ENCODE measurements at places on chromosomes 6 and 20. TPM values are rescaled to one million over a fixed set of nuclear protein-coding genes. Genes with fewer than 3 reads are reported as not detected.

The NKX2-4 gene
- not detected for total RNA-seq

The RHAG gene
- 5.7 TPM for total RNA-seq

The GRM4 gene
- total RNA-seq, result 0.12 TPM

The F13A1 gene
- total RNA-seq, result 31.1 TPM

DNA sequence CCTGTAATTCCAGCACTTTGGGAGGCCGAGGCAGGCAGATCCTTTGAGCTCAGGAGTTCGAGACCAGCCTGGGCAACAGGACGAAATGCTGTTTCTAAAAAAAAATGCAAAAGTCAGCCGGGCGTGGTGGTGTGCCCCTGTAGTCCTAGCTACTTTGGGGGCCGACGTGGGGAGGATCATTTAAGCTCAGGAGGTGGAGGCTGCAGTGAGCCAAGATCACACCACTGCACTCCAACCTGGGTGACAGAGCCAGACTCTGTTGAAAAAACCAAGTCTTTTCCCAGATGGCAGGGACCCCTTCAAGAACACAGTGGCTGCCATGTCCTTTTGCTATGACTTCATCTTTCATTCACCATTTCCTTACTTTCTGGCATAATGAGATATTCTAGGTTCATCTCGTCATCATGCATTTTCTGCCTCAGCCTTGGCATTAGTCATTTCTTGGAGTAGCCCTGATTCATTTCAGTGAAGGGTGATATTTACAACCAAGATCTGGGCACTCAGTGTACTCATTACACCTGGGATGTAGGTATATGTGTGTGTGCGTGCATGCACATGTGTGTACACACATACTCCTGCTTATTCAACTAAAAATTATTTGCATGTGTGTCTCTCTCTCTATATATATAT, 61.4 kb upstream of the TOX2 start:
- no peaks in the 10 kb centered on the region for H3K36me3 ChIP-seq
- DNase-seq, result no peak
- no peak overlapping the region for H3K4me3 ChIP-seq

DNA sequence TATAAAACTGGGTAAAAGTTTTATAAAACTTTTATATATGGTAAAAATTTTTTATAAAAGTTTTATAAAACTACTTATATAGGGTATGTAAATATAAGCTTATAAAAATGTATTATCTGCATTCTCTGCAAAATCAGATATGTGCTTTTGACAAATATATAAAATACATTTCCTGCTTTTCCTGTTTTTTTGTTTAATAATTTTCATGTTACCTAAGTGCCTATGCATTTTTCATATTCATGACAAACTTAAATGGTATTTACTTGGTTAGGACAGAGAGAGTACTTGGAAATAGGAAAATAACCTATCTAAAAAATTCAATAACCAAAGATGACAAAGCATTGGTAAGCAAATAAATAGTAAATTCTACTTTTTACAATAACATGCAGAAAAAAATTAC, 41.2 kb downstream of the ADGRG6 start:
- no peak for DNase-seq
- no peak overlapping the region for H3K27ac ChIP-seq
- no peak overlapping the region for H3K4me3 ChIP-seq
- H3K4me1 ChIP-seq, result peaks cover 6% of the 10 kb centered on the region
- no peaks in the 10 kb centered on the region for H3K27me3 ChIP-seq

DNA sequence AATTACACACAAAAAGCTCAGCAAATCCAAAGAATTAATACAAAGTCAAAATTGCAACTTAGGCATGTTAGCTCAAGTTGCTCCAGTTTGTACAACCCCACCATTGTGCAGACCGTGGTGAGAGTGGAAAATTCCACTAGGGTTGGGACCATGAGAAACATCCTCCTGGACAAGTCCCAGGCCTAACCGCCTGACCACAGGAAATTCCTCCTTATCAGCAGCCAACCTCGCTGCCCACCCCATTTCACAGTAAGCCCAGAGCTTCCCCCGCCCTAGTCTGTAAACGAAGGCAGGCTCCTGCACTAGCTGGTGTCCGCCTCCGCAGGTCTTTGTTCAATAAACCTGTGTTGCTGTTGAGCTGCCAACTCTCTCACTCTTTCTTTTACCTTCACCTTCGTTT, 1023.3 kb downstream of the EYS start:
- no peaks in the 10 kb centered on the region for H3K27me3 ChIP-seq
- H3K4me1 ChIP-seq, result no peaks in the 10 kb centered on the region
- no peak for DNase-seq
- no peak overlapping the region for H3K4me3 ChIP-seq
- H3K36me3 ChIP-seq, result no peaks in the 10 kb centered on the region

DNA sequence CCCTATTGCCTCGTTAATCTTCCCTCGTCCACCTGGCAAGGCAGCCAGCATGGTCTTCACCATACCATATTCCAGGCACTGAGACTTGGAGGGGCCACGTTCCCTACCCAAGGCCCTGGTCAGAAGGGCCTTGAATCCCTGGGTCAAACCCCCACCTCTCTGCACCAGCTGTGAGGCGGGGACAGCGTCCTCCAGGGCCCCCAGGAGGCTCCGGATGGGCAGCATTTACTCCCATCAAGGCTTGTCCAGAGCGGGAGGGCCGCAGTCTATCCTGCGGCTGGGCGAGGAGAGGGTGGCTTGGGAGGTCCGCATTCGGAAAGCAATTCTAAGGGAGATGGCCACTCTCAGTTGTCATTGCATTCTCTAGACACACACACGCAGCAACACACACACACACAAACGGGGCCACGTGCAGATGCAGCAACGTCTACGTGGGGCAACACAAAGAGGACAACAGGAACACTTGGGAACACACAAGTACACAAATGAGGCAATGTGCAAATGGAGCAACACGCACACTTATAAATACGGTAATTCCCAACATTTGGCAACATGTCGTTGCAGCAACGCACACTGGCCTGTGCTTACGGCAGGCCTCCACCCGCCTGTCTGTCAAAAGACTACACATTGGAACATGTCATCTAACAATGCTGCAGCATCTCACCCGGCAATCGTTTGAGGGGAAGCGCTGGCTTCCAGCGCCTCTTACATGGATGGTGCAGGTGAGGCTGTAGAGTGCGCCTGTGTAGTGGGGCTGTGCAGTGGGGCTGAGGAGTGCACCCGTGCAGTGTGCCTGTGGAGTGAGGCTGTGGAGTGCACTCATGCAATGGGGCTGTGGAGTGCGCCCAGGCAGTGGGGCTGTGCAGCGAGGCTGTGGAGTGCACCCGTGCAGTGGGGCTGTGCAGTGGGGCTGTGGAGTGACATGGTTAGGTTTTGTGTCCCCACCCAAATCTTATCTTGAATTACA, 12.9 kb upstream of the NTSR1 start:
- no peak for DNase-seq
- H3K36me3 ChIP-seq, result no peaks in the 10 kb centered on the region
- H3K27me3 ChIP-seq, result peaks cover 12% of the 10 kb centered on the region
- no peaks in the 10 kb centered on the region for H3K4me1 ChIP-seq

DNA sequence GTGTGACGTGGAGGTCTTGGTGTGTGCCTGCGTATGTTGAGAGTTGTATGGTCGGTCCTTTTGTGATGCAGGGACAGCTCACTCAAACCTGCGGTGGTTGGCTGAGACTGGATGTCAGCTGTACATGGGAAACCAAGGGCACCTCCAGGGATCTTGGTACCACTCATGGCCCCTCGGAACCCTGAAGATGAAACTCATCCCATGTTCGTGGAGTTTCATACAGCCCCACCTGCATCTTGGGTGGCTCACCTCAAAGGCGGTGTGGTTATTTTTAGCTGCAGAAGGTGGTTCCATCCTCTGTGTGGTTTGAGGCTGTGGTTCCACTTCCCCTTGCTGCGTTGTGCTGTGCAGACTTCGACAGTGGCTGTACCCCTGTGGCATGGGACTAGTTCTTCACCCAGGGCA, 52.6 kb upstream of the SLC22A1 start:
- no peak overlapping the region for H3K4me3 ChIP-seq
- DNase-seq, result no peak
- H3K27ac ChIP-seq, result no peak overlapping the region

DNA sequence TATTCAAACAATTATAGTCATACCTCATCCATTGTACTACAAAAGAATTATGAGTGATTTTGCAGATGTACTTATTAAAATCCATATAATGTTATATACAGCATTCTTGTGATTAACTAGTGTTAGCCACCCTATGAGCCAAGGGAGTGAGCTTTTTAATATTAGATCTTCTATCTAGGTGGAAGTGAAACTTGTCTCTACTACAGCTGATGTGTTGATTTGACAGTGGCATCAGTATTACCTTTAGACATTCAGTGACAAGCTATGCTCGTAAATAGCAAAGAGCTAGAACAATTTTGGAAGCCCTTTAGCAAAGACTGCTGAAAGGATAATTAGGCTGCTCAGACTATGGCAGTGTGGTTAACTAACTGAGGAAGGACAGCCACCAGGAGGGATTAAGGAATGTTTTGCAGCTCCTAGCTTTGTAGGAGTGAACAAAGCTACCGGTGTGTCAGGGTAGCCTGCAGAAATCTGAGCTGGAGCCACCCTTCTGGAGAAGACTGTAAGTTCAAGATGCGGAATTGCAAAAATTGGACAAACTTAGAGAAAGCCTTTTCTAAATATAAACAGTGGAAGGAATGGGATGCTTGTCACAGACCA, 73.7 kb downstream of the AFG1L start:
- H3K27me3 ChIP-seq, result no peaks in the 10 kb centered on the region
- peaks cover 4% of the 10 kb centered on the region for H3K36me3 ChIP-seq
- H3K4me3 ChIP-seq, result no peak overlapping the region

DNA sequence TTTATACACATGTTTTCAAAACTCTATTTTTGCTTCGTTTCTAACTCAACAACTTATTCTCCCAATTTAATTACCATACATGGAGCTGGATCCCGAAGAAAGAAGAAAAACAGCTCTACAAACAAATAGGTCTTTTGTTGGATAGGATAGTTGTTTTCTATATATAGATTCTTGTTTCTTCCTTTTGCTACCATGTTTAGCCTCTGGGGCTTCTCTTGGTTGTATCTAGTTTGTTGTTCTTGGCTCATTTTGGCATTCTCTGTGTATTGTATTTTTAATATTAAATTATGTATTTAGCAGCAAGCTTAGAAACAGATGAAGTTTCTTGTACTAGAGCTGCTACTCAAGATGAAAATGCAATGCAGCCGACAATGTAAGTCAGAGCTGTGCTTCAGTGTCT, 60.9 kb downstream of the PLCB4 start:
- H3K4me3 ChIP-seq, result no peak overlapping the region
- DNase-seq, result no peak

DNA sequence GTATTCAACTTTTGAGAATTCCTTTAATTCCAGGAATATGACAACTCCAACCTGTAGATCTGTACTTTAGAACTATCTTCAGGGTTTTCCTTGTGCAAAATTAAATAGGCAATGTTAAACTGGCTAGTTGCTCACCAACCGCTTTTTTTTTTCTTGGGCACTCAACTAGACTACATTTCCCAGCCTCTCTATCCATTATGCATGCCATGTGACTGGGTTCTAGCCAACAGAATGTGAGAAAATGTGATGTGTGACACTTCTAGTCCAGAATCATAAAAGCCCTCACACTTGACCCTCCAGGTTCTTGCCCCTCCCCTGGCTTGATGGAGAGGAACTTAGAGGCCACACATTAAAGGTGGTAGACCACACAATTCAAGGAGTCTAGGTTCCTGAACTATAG, 166.0 kb downstream of the LMBRD1 start:
- H3K4me1 ChIP-seq, result no peaks in the 10 kb centered on the region

DNA sequence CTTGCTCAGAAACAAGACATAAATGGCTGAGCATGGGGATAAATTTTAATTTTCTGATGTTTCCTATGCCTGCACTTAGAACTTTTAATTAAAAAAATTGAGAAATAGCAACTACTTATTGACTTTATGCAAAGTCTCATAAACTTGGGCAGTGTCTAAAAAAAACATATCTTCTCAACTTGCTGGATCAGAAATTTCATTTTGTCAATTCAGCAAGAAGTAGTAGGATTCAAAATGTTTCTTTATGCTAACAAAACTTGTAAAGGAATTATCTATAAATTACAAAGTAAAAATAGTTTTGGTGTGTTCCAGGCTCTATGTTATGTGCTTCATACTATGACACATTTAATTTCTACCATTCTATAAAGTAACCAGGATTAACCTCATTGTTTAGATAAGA, 562.2 kb upstream of the IMPG1 start:
- H3K27ac ChIP-seq, result no peak overlapping the region
- no peak for DNase-seq
- no peaks in the 10 kb centered on the region for H3K4me1 ChIP-seq
- H3K27me3 ChIP-seq, result no peaks in the 10 kb centered on the region

DNA sequence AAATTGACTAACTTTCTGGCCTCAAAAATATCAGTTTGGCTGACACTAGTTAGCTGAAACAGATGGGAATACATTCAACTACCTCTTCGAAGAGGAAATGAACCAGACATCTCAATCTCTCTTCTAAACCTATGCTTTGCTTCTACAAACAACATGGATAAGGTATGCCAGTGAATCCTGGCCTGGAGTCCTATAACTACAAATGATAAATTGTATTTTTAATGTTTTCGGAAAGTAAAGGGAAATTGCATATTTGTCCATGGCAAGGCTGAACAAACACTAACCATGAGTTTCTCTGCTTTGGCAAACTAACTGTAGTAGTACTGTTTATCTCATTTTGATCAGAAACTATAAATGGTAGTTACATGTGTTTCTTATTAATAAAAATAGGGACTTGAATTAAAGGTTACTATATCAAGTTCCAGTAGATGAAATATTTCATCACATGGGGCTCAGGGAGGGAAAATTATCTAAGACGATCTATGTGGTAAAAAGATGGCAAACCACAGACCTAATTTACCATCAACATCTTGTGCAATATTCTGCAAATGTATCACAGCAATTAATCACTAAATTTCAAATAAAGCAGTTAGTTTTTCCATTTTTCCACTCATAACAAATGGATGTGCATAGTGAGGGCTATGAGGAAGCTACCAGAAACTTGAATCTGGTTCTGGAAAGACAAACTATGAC, 76.8 kb downstream of the COL12A1 start:
- no peak for DNase-seq
- H3K36me3 ChIP-seq, result no peaks in the 10 kb centered on the region
- no peaks in the 10 kb centered on the region for H3K27me3 ChIP-seq
- no peaks in the 10 kb centered on the region for H3K4me1 ChIP-seq

- H3K4me3 ChIP-seq, result no peak overlapping the region
- no peaks in the 10 kb centered on the region for H3K4me1 ChIP-seq
- DNase-seq, result no peak
Observed at GRCh38 chr6:167267921-167268401, 23.2 kb upstream of the UNC93A start.

- H3K27ac ChIP-seq, result no peak overlapping the region
- no peaks in the 10 kb centered on the region for H3K36me3 ChIP-seq
- H3K4me3 ChIP-seq, result no peak overlapping the region
Observed at GRCh38 chr20:59134182-59134581, 29.4 kb upstream of the ZNF831 start.

Data from lung (tissue), 17 donors.